ENCODE measurements at places on chromosomes 1 and 21.

DNA sequence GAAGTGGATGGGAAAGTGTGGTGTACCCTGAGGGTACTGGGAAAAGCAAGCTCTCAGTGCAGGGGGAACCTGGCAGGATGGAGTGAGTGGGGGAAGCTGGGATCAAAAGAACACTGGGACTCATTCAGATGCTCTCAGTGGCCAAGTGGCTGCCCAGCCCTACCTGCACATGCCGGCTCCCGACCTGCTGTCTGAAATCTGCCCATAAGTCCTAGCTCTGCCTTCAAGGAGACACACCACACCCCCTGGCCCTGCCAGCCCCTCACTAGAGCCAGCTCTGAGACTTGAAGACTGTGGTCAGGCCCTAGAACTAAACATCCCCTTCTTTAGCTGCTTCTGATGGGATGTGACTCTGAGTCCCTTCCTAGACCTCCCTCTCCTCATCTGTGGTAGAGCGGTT lies 2.2 kb downstream of the TMEM54 start:
- peaks cover 6% of the 10 kb centered on the region for H3K4me1 ChIP-seq
- no peak overlapping the region for H3K27ac ChIP-seq
- peaks cover 42% of the 10 kb centered on the region for H3K27me3 ChIP-seq

- H3K4me1 ChIP-seq: no peaks in the 10 kb centered on the region
- DNase-seq: no peak
- peaks cover 7% of the 10 kb centered on the region for H3K36me3 ChIP-seq
- H3K27me3 ChIP-seq: no peaks in the 10 kb centered on the region
- H3K4me3 ChIP-seq: no peak overlapping the region
- no peak overlapping the region for H3K27ac ChIP-seq
Measured at GRCh38 chr1:16938351-16939321, 16.9 kb downstream of the CROCC start.

GRCh38 chr1:214228976-214229375 lies 52.0 kb upstream of the SMYD2 start:
- H3K27me3 ChIP-seq: peaks cover 18% of the 10 kb centered on the region
- no peak overlapping the region for H3K27ac ChIP-seq
- no peak overlapping the region for H3K4me3 ChIP-seq
- no peaks in the 10 kb centered on the region for H3K36me3 ChIP-seq
- no peaks in the 10 kb centered on the region for H3K4me1 ChIP-seq
- no peak for DNase-seq

DNA sequence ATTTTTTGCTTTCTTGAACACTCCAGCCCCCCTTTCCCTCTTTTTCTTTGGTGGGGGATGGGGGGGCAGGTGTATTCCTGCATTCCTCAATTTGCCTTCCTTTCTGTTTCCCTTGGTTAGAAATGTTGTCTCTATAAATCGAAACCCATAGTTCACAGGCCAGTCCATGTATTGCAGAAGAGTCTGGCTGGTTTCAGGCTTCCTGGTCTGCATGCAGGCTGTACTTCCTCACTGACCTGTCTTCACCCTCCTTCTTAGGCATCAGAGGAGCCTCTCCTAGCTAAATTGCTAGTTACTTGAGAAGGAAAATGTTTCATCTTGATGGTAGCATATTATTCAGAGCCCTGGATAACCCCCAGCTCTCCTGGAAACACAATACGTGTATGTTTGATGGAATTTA lies 140.0 kb downstream of the SPATA46 start:
- H3K4me3 ChIP-seq: no peak overlapping the region
- H3K4me1 ChIP-seq: no peaks in the 10 kb centered on the region
- H3K36me3 ChIP-seq: no peaks in the 10 kb centered on the region
- H3K27ac ChIP-seq: no peak overlapping the region
- peaks cover 31% of the 10 kb centered on the region for H3K27me3 ChIP-seq
- no peak for DNase-seq

DNA sequence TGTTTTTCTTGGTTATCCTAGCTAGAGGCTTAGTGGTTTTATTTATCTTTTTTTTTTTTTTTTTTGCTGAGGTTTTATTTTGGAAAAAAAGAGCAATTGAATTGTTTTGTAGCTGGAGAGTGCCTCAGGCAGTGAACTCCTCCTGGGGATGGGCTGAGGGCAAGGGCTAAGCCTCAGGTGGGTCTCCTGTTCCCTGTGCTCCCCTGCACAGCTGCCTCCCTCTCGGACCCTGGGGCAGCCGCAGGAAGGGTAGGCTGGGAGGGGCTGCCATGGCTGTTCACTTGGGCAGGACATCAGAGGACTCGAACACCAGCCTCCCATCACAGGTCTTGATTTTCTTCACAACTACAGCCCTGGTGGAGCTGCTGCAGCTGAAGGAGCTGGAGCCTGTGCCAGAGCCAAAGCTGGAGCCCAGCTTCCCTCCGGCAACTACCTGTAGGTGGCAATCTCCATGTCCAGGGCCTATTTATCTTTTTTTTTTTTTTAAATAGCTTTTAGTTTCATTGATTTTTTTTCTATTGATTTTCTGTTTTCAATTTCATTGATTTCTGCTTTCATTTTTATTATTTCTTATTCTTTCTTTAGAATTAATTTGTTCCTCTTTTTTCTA lies 28.9 kb downstream of the LEPR start:
- H3K36me3 ChIP-seq: no peaks in the 10 kb centered on the region
- no peaks in the 10 kb centered on the region for H3K27me3 ChIP-seq
- no peak overlapping the region for H3K4me3 ChIP-seq
- H3K27ac ChIP-seq: no peak overlapping the region

GRCh38 chr1:171433451-171433850 lies 51.9 kb upstream of the PRRC2C start:
- DNase-seq: no peak
- H3K27me3 ChIP-seq: no peaks in the 10 kb centered on the region
- peaks cover 14% of the 10 kb centered on the region for H3K4me1 ChIP-seq

DNA sequence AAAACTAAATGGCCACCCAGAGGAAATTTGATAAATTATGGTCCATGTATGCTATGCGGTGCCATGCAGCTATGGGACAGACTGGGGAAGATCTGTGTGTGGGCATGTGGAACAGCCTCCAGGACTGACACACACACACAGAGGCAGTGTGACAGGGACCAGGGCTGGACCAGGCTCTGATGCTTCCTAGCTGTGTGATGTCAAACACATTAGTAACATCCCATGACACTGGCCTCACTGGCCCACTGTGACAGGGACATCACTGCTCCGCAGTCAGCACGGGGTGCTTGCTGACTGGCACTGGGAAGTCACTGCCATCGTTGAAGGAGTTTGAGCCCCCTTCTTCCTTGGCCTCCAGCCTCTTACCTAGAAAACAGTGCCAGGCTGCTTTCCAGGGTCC lies 13.9 kb downstream of the RAP1GAP start:
- H3K4me1 ChIP-seq: peaks cover 19% of the 10 kb centered on the region
- DNase-seq: no peak
- H3K27ac ChIP-seq: no peak overlapping the region
- H3K27me3 ChIP-seq: peaks cover 8% of the 10 kb centered on the region
- H3K36me3 ChIP-seq: no peaks in the 10 kb centered on the region

DNA sequence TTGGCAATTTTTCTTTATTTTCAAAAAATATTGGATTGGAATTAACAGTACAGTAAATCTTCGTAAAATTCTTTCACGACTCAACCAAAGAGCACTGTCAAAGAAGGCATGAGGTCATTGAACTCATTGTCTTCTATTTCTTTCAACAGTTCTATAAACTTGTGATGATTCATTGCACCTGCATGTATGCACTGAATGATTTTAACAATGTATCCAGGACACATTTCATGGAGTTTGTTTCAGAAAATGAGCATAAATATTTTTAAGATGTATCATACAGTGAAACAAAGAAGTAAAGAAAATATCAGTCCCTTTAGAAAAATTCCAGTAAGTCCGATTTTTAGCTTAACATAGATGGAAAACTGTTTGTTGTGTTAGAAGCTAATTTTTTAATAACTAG lies 33.6 kb upstream of the CD34 start:
- H3K36me3 ChIP-seq: no peaks in the 10 kb centered on the region
- peaks cover 11% of the 10 kb centered on the region for H3K27me3 ChIP-seq
- H3K27ac ChIP-seq: no peak overlapping the region
- no peak overlapping the region for H3K4me3 ChIP-seq
- H3K4me1 ChIP-seq: no peaks in the 10 kb centered on the region

DNA sequence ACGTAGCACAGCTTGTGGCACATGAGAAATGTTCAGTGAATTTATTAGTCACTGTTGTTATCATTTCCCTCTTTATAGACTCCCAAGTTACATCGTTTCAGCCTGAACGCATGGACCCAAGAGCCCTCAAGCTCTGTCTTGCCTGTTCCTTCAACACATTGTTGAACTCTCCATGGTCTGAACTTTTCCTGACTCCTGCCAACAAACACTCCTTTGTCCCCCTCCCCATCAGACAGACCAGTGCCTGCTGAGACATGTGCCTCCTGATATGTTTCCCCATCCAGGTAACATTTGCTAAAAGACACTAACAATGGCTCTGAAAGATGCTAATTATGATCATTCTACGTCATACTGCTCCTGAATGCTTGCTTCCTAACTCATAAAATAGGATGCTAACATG lies 108.7 kb upstream of the NFIA start:
- H3K4me1 ChIP-seq: no peaks in the 10 kb centered on the region
- no peak for DNase-seq
- H3K36me3 ChIP-seq: no peaks in the 10 kb centered on the region

DNA sequence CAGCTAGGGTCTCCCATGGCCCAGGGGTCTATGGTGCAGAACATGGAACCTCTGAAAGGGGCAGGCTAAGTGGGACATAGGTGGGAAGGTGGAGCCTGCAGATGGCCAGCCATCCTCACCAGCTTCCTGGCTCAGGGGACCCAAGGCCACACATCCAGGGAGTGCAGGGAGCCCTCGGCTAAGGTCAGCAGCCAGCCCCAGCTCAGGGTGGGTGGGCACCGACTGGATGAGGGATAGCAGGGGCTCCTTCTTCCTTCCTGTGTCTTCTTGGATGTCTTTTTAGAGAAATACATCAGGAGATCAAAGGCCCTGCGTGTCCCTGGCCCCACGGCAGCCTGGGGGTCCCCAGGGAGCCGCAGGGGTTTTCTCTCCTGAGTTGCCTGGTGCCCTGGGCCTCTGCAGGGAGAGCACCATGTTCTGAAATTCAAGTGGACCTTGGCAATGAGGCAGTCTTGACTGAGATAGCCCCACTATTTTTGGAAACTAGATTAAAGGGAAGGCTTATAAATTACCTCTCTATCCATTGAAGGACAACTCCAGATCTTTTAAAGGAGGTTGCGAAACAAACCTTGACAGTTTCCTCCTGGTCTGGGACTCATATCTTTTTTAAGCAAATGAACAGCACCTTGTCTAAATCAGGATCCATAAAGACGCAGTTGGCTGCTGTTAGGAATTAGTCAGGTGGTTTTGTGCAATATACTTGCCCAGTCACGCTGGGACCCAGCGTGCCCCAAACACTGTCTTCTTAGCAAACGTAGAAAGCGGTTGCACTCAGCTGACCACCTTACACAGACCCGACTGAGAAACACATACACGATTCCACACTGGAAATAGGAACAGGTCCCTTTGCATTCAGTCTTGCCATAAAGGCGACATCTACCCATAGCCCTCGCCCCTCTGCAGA lies 242.3 kb downstream of the TOMM20 start:
- peaks cover 29% of the 10 kb centered on the region for H3K4me1 ChIP-seq
- H3K4me3 ChIP-seq: no peak overlapping the region
- H3K27me3 ChIP-seq: peaks cover 3% of the 10 kb centered on the region
- H3K36me3 ChIP-seq: no peaks in the 10 kb centered on the region
- no peak for DNase-seq

GRCh38 chr1:46173361-46173856 lies 1.5 kb upstream of the TSPAN1 start:
- H3K27me3 ChIP-seq: no peaks in the 10 kb centered on the region
- no peak overlapping the region for H3K4me3 ChIP-seq
- no peaks in the 10 kb centered on the region for H3K36me3 ChIP-seq
- no peak overlapping the region for H3K27ac ChIP-seq

- no peak overlapping the region for H3K4me3 ChIP-seq
- no peaks in the 10 kb centered on the region for H3K36me3 ChIP-seq
- H3K27ac ChIP-seq: no peak overlapping the region
- no peaks in the 10 kb centered on the region for H3K4me1 ChIP-seq
- DNase-seq: peak; percentile 38
Measured at GRCh38 chr1:115545791-115546733, 95.7 kb upstream of the VANGL1 start.

DNA sequence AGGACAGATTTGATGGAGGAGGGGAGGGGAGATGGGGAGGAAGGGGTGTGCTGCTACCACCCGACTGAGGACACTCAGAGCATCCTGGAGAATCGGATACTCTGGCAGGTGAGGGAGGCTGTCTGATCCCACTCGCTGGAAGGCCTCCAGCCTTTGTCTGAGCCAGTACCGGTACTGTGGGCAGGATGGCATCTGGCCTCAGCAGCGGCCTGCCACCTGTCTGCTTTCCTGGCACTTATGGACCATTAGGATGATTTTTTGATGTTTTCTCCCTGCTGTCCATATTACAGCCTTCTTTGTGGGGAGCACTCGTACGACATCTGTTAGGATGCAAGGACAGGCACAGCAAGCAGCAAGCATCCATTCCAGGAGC lies 11.5 kb downstream of the ATP2B4 start:
- DNase-seq: no peak
- no peaks in the 10 kb centered on the region for H3K27me3 ChIP-seq
- no peak overlapping the region for H3K4me3 ChIP-seq
- H3K36me3 ChIP-seq: peaks cover 7% of the 10 kb centered on the region
- H3K4me1 ChIP-seq: peaks cover 37% of the 10 kb centered on the region
- H3K27ac ChIP-seq: peak overlapping the region; percentile 45

DNA sequence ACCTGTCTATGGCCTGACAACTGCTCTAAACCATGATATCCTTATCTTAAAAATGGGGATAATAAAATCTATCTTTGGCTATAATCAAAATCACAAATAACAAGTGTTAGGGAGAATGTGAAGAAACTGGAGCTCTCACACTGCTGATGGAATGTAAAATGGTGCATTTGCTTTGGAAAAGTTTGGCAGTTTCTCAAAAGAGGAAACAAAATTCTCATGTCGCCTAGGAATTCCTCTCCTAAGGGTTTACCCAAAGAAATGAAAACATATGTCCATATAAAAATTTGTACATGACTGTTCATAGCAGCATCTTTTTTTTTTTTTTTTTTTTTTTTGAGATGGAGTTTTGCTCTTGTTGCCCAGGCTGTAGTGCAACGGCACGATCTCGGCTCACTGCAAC lies 64.3 kb downstream of the ZNF281 start:
- no peaks in the 10 kb centered on the region for H3K27me3 ChIP-seq
- no peak overlapping the region for H3K4me3 ChIP-seq
- no peak overlapping the region for H3K27ac ChIP-seq
- H3K4me1 ChIP-seq: peaks cover 3% of the 10 kb centered on the region
- no peak for DNase-seq

All from activated CD4-positive, alpha-beta T cell treated with anti-CD3 and anti-CD28 coated beads for 36 hours (primary cell).